ENCODE measurements at places on chromosomes 11 and 22. TPM values are rescaled to one million over a fixed set of nuclear protein-coding genes. Genes with fewer than 3 reads are reported as not detected.
A peak's percentile ranks its signal among the peaks of the same experiment; 100 is the strongest.

Gene TRIM6
- 0.64 TPM for total RNA-seq

Gene OR52D1
- not detected for total RNA-seq

DNA sequence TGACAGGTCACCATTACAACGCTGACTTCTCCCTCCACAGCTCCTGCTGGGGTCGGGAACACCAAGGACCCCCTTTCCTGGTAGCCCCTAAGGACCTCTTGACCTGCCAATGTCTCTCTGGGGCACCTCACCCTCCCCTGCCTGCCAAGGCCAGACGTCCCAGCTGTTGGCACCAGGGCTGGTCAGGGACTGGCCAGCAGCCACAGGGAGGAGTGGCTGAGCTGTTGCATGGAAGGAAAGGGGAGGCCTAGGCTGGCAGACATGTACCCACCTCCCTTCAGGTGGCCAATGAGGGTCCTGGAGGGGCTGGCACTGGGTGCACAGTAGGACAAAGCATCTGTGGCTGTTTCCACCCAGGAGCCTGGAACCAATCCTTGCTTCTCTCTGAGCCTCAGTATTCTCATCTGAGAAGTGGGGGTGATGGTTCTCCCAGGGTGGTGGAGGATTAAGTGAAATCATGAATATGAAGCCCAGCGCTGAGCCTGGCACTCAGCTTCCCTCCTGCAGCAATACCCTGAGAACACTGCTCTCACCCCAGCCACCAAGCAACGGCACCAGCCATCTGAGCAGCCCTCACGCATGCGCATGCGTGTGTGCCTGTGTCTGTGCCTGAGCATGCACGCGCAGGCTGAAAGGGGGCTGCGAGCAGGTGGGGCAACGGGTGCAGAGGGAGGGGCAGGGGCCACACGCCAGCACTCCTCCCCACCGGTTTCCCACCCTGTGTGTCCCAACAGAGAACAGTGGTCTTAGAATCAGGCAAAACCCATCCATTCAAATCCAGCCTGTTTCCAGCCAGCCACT is 5.9 kb downstream of the KCNJ4 start:
- H3K27ac ChIP-seq, result no peak overlapping the region
- peaks cover 2% of the 10 kb centered on the region for H3K4me1 ChIP-seq
- H3K36me3 ChIP-seq, result no peaks in the 10 kb centered on the region
- peaks cover 14% of the 10 kb centered on the region for H3K27me3 ChIP-seq
- H3K4me3 ChIP-seq, result no peak overlapping the region

DNA sequence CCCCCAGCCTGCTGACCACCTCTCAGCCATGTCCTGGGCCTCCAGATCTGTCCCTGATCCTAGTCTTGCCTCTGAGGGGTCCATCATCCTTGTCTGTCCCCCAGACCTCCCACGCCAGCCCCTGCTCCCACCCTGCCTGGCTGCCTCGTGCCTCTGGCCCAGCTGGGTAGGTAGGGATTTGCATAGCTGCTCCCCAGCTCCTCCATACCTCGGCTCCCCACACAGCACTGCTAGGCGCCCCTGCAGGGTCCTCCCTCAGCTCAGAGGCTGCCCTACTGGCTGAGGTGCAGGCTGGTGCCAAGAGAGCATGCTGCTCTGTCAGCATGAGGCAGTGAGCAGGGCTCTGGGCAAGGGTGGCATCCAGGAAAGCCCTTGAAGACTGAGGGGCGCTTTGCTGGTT is 47.7 kb downstream of the NFAM1 start:
- no peak overlapping the region for H3K27ac ChIP-seq
- no peak overlapping the region for H3K4me3 ChIP-seq
- peaks cover 20% of the 10 kb centered on the region for H3K27me3 ChIP-seq

GRCh38 chr11:125516245-125516644 is 20.2 kb upstream of the FEZ1 start:
- peaks cover 4% of the 10 kb centered on the region for H3K36me3 ChIP-seq
- no peaks in the 10 kb centered on the region for H3K27me3 ChIP-seq
- H3K4me1 ChIP-seq, result peaks cover 3% of the 10 kb centered on the region
- H3K4me3 ChIP-seq, result no peak overlapping the region

Gene MLC1
- not detected for total RNA-seq

DNA sequence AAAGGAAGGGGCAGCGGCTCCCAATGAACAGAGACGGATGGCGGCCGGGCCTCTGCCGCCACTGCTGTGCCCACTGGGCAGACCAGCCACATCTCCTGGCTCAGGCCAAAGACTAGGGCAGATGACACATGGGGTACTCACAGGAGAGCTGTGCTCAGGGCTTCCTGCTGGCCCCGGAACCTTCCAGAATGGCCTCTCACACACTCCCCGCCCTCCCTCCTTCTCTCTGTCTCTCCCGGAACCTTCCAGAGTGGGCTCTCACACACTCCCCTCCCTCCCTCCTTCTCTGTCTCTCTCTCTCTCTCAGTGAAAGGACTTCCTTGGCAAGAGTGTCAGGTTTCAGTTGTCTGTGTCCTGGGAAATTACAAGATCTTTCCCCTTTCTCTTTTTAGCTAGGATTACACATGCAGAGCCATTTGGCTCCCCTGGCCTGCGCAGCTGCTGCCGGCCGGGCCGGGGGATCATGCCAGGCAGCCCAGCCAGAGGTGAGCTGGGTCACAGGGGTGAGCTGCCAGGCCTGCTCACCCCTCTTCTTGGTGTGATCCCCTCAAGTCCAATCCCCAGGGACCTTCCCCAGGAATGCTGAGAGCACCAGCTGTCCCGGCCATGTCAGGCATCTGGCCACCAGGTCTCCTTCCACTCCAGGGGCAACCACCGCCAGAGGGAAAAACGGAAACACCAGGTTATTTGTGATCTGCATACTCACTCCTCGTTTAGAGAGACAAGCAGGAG is 45.3 kb upstream of the ADA2 start:
- H3K4me3 ChIP-seq, result peak overlapping the region; percentile 92
- H3K4me1 ChIP-seq, result peaks cover 67% of the 10 kb centered on the region
- peaks cover 40% of the 10 kb centered on the region for H3K27me3 ChIP-seq
- peak overlapping the region; percentile 99 for H3K27ac ChIP-seq

- DNase-seq, result no peak
- peaks cover 5% of the 10 kb centered on the region for H3K27me3 ChIP-seq
- no peak overlapping the region for H3K27ac ChIP-seq
Observed at GRCh38 chr22:29147331-29147899, 58.3 kb upstream of the EMID1 start.

DNA sequence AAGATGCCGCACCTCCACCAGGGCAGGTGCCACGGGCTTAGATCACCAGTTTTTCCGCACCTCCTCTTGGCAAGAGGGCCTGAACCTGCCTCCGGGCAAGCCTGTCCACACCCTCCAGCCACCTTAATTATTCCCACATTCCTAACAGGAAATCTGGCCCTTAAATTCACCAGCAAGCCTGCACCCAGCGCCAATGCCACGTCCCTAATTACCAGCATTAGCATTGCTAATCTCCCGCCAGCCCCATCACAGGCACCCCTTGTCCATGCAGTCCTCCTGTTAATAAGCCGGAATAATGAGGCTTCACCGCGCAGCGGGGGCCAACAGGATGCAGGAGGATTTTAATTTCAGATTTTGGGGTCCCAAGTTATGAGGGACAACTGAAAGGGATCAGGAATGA is 69.7 kb downstream of the PHF21B start:
- peak overlapping the region; percentile 20 for H3K4me3 ChIP-seq
- H3K27ac ChIP-seq, result no peak overlapping the region
- peaks cover 13% of the 10 kb centered on the region for H3K27me3 ChIP-seq

Gene OR51B5
- total RNA-seq, result not detected

DNA sequence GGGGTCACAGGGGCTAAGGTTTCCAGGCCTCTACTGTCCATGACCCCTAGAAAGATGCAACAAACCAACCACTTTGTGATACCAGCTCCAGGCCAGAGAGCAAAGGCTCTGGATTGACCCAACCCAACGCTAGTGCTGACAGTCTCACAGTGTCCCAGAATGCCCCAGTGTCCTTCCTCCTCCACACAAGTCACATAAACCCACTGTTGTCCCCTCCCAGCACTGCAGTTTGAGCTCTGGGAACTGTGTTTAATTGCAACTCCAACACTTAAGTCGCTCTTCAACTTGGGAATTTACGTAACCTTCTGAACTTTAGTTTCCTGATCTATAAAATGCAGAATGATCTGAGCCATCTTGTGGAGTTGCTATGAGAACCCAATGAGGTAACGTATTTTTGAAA is 47.5 kb downstream of the PC start:
- H3K4me3 ChIP-seq, result no peak overlapping the region
- no peak for DNase-seq
- no peaks in the 10 kb centered on the region for H3K36me3 ChIP-seq

Measured in glutamatergic neuron (in vitro differentiated cells).